ENCODE measurements at places on chromosomes 2 and 18.

DNA sequence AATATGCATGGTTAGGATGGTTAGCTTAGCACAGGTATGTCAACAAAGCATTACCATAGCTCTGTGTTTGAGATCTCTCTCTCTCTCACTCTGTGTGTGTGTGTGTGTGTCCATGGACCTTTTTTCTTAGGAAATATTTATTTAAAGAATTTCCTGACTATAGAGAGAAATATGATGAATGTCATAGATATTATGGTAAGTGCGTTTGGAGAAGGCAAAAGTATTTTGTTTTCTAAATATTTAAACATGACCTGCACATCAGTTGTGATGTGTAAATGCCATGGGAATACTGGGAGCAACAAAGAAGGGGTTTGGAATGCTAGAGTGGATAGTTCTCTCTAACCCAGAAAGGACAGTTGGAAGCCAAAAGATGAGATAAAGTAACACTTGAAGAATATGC lies 3.9 kb upstream of the TMEM178A start:
- no peak for DNase-seq

GRCh38 chr2:208872591-208872990 lies 466.0 kb downstream of the PTH2R start:
- no peak for DNase-seq

- DNase-seq: no peak
Observed at GRCh38 chr2:58476556-58476955, 235.4 kb upstream of the FANCL start.

DNA sequence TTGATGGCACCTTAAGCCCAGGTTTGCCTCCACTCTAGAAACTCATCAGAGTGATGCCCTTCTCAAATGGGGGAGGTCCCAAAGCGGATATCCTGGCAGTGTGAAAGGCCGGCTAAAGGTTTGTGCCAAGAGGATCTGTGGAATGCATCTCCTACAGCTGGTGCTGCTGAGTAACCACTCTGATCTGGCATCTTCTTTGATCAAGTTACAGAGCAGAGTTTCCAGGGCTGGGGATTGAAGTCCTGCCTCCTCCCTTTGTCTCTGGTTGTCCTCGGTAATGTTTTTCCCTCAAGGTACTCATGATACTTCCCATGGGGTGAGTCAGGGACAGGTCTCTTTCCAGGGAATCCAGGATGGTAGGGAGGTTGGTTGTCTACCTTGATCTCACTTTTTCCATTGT lies 24.6 kb downstream of the PRKRA start:
- DNase-seq: no peak

GRCh38 chr2:207150284-207150683 lies 15.5 kb downstream of the KLF7 start:
- DNase-seq: no peak

GRCh38 chr2:101558740-101559525 lies 84.0 kb upstream of the RFX8 start:
- no peak for DNase-seq

DNA sequence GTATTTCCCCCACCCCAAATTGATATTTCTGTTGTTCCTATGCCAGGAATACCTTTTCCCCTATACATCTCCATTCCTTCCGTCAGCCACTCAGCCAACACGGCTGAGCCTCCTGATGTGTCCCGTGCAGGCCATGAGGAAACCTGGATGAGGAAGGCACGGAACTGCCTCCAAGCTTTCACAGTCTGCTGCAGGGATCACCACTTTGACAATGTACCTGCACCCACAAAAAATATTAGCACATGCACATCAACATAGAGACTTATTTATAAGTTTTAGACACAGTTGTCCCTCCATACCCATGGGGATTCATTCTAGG lies 101.4 kb upstream of the PPP1CB start:
- DNase-seq: no peak

Data from natural killer cell treated with Interleukin-12 subunit alpha and Interleukin-12 subunit beta and Interleukin-15 and Interleukin-18, amount 100 ng/mL, for 72 hours (primary cell).